ENCODE measurements at places on chromosomes 4 and X.

DNA sequence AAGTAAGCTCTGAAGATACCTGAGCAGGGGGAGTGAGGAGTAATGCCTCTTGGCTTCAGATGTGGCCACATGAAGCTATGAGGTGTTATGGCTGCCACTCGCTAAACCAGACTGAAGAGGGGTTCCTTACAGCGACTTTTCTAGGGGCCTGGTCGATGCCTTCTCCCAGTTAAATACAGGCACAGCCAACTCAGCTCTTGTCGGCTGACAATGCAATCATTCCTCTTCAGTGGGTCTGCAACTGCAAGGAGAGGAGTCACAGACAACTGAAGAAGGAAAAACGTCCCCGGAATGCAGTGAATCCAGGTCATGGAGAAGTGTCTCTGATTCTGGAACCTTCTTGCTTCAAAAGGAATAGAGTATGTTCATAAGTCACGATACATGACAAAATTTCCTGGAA, 106.4 kb downstream of the RNF150 start:
- peaks cover 6% of the 10 kb centered on the region for H3K4me1 ChIP-seq
- H3K27ac ChIP-seq, result no peak overlapping the region
- no peaks in the 10 kb centered on the region for H3K36me3 ChIP-seq
- DNase-seq, result no peak
- no peaks in the 10 kb centered on the region for H3K27me3 ChIP-seq

GRCh38 chr4:139872274-139872673, 206.7 kb downstream of the MGST2 start:
- H3K4me1 ChIP-seq, result peaks cover 8% of the 10 kb centered on the region
- peak overlapping the region; percentile 9 for H3K27ac ChIP-seq
- H3K4me3 ChIP-seq, result no peak overlapping the region
- H3K36me3 ChIP-seq, result no peaks in the 10 kb centered on the region
- DNase-seq, result peak; percentile 90

GRCh38 chr4:183345261-183345660, 23.0 kb upstream of the CLDN24 start:
- no peak overlapping the region for H3K4me3 ChIP-seq
- H3K27me3 ChIP-seq, result no peaks in the 10 kb centered on the region
- no peak for DNase-seq
- no peak overlapping the region for H3K27ac ChIP-seq
- H3K4me1 ChIP-seq, result no peaks in the 10 kb centered on the region

DNA sequence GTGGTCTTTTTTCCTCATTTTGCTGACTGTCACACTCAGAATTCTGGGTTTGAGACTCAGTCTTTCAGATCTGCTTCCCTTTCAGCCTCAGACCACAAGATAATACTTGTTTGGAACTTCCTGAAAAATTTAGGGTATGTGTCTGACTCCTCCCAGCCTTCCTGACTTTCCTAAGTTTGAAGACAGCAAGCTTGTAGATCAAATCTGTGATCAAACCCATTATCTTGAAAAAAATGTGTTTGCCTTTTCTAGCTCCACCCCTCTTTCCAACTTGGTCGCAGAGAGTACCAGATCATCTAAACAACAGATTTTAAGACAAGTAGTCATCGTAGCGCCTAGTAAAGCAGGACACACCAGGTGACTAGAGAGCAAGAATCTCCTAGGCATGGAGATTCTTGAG, 9.9 kb downstream of the BCAP31 start:
- no peaks in the 10 kb centered on the region for H3K4me1 ChIP-seq
- peaks cover 69% of the 10 kb centered on the region for H3K36me3 ChIP-seq
- no peak for DNase-seq
- no peak overlapping the region for H3K27ac ChIP-seq
- no peaks in the 10 kb centered on the region for H3K27me3 ChIP-seq

- no peak overlapping the region for H3K27ac ChIP-seq
- DNase-seq, result no peak
- no peaks in the 10 kb centered on the region for H3K36me3 ChIP-seq
- no peaks in the 10 kb centered on the region for H3K4me1 ChIP-seq
- no peak overlapping the region for H3K4me3 ChIP-seq
Measured at GRCh38 chr4:8614365-8615193, 22.0 kb downstream of the CPZ start.

DNA sequence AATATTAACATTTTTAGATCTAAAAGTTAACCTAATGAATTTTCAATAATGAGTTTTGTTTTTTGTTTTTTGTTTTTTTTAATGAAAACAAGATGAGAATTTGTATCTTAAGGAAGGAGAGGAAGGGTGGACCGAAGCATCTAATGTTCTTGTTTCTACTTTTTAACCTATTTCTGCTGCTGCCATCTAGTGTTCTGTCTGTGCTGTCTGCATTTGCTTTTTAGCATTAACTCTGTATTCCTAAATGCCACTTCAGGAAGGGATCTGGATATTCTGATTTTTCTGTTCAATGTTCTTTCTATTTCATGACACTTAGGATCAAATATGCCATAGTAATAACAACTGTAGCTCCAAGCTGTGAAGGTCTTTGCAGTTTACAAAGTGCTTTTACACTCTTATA, 161.7 kb downstream of the BRWD3 start:
- H3K4me1 ChIP-seq, result no peaks in the 10 kb centered on the region
- DNase-seq, result peak; percentile 6
- H3K27me3 ChIP-seq, result no peaks in the 10 kb centered on the region
- H3K4me3 ChIP-seq, result no peak overlapping the region
- no peak overlapping the region for H3K27ac ChIP-seq
- peaks cover 5% of the 10 kb centered on the region for H3K36me3 ChIP-seq

GRCh38 chr4:120874792-120875774, 47.4 kb downstream of the PRDM5 start:
- no peaks in the 10 kb centered on the region for H3K4me1 ChIP-seq
- no peak overlapping the region for H3K27ac ChIP-seq
- no peak overlapping the region for H3K4me3 ChIP-seq
- H3K36me3 ChIP-seq, result no peaks in the 10 kb centered on the region
- no peaks in the 10 kb centered on the region for H3K27me3 ChIP-seq

- H3K4me1 ChIP-seq, result peaks cover 26% of the 10 kb centered on the region
- H3K27me3 ChIP-seq, result no peaks in the 10 kb centered on the region
- peaks cover 4% of the 10 kb centered on the region for H3K36me3 ChIP-seq
- no peak overlapping the region for H3K27ac ChIP-seq
- no peak overlapping the region for H3K4me3 ChIP-seq
Measured at GRCh38 chr4:76058888-76059426, 15.6 kb upstream of the ART3 start.

DNA sequence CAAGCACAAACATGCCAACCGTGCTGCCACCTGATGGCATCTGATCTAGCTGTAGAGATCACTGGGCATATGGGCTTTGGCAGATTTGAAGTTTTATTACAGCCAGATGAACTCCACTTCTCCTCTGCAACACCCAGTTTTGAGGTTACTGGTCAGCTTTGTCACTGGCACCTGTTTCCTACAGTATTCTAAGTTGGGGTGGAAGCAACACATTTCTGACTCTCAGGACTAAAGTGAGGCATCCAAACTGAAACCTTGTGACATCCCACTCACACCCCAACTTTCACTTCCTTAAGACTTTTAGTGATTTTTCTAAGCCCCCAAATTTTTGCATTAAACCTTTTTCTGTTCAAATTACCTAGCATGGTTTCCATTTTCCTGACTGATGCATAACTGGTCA, 115.1 kb upstream of the PCDH18 start:
- peaks cover 11% of the 10 kb centered on the region for H3K4me1 ChIP-seq
- H3K36me3 ChIP-seq, result no peaks in the 10 kb centered on the region
- no peak for DNase-seq
- no peak overlapping the region for H3K4me3 ChIP-seq
- peak overlapping the region; percentile 49 for H3K27ac ChIP-seq

DNA sequence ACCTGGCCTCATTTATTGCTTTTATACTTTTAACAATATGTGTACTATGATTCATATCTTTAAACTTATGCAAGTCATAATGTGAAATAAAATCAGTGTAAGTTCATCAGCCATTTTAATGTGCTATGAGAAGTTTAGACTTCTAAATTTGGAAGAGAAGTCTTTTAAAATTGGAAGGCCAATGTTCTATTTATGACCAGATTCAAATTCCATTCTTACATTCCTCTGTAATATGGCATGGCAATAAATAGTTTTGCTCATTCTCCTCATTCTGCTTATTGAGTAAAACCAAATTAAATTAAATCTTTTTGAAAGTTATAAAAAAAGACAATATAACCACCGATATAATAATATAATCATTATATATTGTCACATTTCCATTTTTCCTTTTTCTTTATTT, 126.2 kb downstream of the SORBS2 start:
- DNase-seq, result no peak
- no peaks in the 10 kb centered on the region for H3K27me3 ChIP-seq
- H3K4me3 ChIP-seq, result no peak overlapping the region
- no peaks in the 10 kb centered on the region for H3K36me3 ChIP-seq
